Right ventricle myocardium superior (tissue), 1 donor: ENCODE measurements at places on chromosomes 1 and 21. TPM values are rescaled to one million over a fixed set of nuclear protein-coding genes. Genes with fewer than 3 reads are reported as not detected.

C21orf91 gene
- total RNA-seq = 6.3 TPM

S100A5 gene
- total RNA-seq = not detected

LHX8 gene
- not detected for total RNA-seq

DNA sequence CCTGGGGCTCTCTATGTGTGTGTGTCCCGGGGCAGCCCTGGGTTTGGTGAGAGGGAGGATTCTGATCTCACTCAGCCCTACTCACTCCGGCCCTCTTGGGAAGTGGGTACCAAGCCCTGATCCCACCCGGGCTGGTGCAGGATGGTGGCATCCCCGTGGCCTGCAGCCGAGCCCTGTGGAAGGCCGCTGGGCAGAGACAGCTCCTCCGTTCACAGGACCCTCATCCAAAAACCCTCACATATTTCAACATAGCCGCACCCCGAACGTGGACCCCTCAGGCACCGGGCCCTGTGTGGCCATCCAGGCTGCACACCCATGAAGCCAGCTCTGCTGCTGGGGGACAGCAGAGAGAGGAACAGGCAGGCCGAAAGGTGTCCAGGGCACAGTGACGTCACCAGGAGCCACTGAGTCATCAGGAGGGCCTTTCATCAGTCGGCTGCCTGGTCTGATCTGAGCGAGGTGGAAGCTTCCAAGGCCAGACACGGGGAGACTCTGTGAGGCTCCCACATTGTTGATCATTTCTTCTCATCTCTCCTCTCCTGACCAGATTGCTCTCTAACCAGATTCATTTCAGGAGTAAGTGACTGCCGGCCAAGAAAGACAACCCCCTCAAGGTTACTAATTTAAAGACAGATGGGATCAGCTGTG is 16.2 kb upstream of the GPR157 start:
- DNase-seq = no peak

GRCh38 chr1:57109883-57110282 is 144.1 kb upstream of the C8B start:
- DNase-seq = no peak

DNA sequence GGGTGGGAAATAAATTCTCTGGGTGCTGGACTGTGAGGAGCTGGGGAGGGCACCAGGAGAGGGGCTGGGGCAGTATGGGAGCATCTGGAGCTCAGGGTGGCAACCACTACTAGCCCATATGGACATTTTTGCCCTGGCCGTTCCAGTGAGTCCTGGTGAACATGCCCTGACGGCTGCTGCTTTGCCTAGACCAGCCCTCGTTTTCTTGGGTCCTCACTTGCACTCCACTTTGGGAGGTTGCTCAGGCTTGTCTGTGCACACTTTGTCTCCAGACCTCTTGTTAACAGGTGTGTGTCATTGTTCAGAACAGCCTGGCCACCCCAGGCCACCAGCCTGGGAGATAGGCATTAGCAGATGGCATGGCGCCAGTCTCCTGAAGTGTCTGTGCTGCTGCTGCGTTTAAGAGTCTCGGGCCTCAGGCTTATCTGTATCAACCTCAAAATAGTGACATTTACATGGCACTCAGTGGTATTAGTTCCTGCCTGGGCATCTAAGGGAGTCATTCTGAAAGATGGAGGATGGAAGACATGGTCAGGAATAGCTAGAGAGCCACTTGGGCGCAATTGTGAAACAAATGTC is 190.5 kb downstream of the PTPRU start:
- DNase-seq = peak; percentile 64

GRCh38 chr1:158147869-158148268 is 32.8 kb upstream of the CD1D start:
- DNase-seq = no peak

ASCL5 gene
- not detected for total RNA-seq
